ENCODE measurements at places on chromosomes 6 and 20.

DNA sequence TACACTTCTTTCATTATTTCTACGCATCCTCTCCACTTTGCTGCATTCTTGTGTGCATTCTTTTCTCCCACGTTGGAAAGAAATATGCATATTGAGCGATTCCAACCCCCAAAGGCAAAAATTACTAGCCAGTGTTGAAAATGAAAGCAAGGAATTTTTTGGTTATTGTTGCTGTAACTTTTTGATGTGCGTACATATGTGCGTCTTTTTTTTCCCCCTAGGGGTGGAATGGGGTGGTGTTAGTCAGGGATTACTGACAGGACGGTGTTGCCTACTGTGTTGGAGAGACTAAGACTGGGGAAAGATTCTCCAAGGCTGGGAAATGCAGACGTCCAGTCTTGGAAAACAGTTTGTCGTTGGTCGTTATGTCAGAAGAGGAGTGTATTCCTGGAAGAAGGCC lies 44.2 kb upstream of the ESR1 start:
- no peak for DNase-seq

DNA sequence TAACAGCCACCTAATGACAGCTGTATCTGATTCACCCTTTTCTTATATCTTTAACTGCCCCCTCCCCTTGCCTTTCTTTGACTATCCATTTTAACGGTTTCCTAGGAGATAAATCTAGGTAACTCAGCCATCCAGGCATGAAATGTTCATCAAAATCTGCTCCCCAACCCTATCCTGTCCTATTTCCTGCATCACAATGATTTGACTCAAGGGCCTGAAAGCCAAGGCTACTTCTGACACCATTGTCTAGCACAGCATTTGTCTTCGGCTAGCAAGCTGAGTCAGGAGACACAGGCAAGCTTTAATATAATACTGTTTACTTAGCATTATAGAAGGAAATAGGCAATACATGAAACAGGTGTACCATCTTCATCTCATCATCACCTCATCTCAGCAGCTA lies 31.6 kb upstream of the MANEA start:
- no peak for DNase-seq

DNA sequence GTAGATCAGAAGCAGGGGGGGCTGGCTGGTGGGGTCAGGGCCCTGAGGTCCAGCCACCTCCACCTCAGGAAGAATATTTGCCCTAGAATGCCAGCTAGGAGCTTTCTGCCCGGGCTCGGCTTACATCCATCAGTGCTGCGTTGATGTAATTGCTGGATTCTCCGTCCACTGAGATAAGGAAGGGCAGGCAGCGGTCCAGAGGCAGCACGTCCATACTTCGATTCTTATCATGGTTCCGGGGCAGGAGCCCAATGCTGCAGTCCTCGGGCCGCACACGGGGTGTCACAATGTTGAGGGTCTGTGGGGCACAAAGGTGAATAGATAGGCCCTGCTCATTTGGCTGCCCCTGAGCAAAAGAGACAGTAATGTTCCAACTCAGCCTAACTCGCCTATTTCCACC lies 483.8 kb upstream of the CHD6 start:
- DNase-seq, result no peak

DNA sequence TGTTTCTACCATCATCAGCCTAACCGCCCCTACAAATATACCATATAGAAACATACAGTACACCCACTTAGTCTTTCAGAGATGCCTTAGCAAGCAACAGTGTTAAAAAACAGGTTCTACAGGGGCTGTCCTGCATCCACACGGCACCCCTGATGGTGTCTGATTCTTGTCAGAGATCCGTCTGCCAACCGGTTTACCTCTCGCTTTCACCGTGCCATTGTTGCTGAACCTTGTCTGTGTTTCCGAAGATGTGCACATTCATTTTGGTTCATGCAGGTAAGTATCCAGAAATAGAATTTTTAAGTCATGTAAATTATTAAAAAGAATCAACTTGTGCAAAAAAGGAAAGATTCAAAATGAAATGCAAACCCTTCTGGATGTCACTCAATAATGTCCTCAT lies 52.9 kb downstream of the EPHA7 start:
- DNase-seq, result no peak

DNA sequence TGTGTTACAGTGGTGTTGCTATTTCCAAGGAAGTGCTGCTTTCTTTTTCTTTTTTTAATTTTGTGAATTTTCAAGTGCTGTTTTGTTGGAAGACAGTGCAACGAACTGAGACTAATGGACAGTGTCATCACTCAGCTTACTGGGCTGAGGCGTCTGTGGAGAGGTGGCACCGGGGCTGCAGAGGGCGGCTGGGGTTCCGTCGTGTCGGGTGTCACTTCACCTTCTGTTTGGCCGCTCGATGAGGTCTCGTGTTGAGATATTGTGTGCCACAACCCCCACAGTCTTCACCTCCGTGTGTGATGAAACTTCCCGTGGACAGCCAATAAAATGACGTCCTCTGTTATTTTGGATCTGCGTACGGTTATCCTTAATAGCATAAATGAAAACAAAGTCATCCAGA lies 149.4 kb upstream of the SNX9 start:
- DNase-seq, result no peak

- no peak for DNase-seq
Measured at GRCh38 chr6:23611776-23612381, 514.1 kb upstream of the NRSN1 start.

- DNase-seq, result no peak
Measured at GRCh38 chr6:53441761-53442160, 93.0 kb upstream of the ELOVL5 start.

- no peak for DNase-seq
Measured at GRCh38 chr20:50658804-50659380, 32.5 kb downstream of the RIPOR3 start.

DNA sequence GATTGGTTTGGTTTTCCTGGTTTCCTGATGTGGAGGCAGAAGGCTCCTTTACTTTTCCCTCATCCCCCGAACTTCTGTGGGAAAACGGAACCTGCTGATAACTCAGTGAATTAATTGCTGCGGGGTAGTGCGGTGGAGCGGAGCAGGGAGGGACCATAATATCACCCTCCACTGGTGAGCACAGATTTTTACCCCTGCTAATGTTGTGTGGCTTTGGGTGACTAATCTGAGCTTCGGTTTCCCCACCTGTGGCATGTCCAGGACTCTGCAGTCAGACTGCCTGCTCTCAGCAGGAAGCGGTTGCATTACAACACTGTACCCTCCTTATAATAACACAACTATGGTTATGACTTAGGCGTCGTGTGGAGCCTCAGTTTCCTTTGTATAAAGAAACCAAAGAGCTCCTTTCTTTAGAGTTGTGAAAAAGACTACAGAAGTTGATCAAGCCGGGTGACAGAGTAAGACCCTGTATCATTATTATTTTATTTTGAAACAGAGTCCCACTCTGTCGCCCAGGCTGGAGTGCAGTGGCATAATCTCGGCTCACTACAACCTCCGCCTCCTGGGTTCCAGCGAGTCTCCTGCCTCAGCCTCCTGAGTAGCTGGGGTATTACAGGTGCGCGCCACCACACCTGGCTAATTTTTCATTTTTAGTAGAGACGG lies 2.2 kb upstream of the ID1 start:
- DNase-seq, result no peak

- DNase-seq, result no peak
Measured at GRCh38 chr6:125802943-125803377, 12.2 kb downstream of the NCOA7 start.

DNA sequence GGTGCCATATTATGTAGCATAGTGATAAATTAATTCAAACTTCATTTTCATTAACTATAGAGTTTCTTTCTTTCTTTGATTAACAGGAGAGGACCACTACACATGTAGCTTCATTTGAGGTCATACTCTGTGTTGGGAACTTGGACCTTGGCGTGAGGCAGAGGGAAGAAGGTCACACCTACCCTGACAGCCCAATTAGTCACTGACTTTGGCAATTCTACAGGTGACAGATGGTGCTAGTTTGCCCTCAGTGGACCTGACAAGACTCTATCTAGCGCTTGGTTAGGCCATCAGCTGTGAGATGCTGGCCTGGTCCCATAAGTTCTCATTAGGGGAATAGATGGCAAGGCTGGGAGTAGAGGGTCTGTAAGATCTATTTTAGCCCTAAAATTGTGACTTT lies 14.2 kb downstream of the SLX4IP start:
- no peak for DNase-seq

DNA sequence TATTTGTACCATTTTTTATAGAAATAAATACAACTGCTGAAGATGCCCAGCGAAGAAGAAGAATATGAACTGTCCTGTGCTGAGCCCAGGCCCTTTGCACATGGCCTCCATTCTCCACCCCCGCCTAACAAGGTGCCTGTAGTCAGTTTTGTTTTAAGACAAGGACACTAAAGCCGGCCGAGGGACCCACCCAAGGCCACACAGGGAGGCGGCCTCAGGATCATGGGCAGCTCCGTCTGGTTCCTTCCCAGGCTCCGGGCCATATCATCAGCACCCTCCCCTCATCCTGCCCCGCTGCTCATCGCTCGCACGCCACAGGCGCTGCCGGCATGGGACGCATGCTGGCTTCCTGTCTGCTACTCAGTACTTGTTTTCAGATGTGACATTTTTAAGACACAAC lies 21.3 kb downstream of the PSMG4 start:
- DNase-seq, result no peak

DNA sequence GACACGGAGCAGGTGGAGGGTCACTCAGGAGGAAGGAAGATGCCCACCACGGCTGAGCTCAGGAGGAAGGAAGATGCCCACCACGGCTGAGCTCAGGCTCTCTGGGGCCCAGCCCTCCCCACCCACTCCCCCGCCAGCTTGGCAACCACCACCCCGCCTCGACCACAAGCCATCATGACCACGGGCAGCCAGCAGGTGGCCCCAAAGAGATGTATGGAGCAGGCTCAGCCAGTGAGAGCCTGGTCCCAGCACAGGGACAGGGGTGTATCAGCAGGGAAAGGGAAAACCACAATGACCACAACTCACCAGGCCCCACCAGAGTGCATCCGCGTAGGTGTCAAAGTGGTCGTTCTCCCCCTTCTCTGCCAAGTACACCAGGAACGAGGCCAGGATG lies 30.4 kb downstream of the KCNQ2 start:
- peak; percentile 79 for DNase-seq

DNA sequence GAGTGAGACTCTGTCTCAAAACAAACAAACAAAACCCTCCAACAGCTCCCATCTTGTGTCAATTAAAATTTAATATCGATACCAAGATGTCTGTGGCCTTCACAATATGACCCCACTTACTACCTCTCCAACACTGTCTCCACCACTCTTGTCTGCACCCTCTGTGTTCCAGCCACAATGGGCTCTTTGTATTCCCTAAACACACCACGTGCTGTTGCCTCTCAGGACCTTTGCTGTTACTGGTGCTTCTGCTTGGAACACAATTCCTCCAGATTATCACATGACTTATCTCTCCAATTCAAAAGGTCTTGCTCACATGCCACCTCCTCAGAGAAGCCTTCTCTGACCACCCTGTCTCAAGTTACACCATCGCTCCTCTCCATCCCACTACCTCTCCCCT lies 6.0 kb upstream of the HCK start:
- no peak for DNase-seq

DNA sequence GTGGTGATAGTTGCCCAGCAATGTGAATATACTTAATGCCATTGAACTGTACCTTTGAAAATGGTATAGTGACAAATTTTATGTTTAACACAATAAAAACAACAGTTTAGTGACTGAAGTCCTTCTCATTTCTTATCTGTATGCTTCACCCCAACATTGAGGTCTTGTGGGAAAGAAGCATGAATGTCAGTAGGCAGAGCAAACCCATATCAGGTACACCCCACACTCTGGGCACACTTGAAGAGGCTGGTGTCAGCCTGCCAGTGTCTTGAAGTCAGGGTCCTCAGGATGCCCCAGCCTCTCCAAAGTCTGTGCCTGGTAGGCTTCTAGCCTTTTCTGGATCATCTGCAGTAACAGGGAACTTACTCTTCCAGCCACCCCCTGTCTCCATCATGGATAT lies 51.2 kb downstream of the CD164 start:
- DNase-seq, result no peak

DNA sequence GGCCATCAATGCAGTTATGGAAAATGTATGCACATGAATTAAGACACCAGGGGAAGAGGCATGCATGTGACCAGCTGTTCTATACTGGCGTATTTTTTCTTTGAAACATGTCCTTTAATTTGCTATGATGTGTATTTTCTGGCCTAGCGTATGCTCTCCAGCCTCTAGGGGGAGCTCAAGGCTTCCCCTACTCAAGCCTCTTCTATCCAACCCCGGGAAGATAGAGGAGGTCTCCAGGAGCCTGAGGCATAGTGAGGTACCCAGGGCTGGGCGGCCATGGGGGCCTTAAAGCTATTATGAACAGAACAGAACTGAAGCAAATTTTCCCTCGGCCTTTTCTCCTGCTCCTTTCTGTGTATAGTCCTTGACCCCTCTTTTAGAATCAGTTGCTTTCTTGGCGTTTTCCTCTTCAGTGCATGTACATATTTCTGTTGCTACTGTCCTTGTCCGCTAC lies 528.9 kb downstream of the MAFB start:
- DNase-seq, result no peak

DNA sequence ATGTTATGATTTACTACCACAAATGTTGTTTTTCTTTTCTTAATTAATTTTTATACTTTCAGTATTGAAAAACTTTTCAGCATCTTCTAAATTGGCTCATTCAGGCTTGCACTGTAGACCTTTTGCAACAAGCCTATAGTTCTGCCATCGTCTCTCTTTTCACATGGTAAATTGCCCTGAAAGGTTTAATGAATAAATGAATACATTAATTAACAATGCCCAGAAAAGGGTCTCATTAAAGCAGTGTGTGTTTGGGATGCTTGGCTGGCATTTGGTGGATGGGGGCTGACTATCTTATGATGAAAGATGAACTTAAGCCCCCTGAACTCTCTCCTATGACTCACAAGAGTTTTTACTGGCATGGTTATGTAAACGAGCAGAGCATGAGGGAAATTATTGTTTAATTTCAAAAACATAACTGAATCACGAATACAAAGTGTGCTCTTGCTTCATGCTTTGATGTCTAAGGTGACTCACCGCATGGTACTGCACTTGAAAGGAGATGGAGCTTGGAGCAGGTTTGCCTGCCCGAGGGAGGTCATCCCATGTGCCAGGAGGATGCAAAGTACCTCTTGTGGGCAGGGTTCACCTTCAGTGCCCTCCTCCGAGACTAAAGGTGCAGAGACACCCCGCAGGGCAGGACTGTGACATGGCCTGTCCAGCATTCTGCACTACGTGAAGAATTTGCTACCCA lies 13.8 kb upstream of the PCK1 start:
- DNase-seq, result no peak

GRCh38 chr6:117304446-117304845 lies 39.1 kb downstream of the VGLL2 start:
- DNase-seq, result no peak

DNA sequence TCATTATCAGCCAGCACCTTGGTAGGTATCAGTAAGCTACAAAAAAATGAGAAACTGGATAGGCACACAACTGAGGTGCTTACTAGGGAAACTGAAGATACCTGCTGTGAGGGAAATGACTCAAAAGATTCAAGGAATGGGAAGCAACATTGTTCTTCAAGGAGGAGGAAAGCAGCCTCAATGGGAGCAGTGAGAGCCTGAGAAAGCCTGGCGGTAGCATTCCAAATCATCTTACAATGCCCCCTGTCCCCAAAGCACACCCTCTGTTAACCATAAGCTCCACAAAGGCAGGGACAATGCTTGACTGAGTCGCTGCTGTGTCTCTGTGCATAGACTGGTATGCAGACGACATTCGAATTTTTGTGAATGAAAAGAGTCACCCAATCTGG lies 10.6 kb downstream of the PKHD1 start:
- no peak for DNase-seq
